Small intestine (tissue), 16 donors: ENCODE measurements at places on chromosomes 4 and X. TPM values are rescaled to one million over a fixed set of nuclear protein-coding genes. Genes with fewer than 3 reads are reported as not detected.

GRCh38 chr4:128871948-128872347 is 62.4 kb downstream of the JADE1 start:
- DNase-seq: no peak

- DNase-seq: peak; percentile 83
These were observed at the start of gene TMEM187 for GRCh38 chrX:153972368-153973126. TSS of gene TMEM187 (plus strand) at chrX:153972754. CDS start at chrX:153982063, 9,309 bp downstream.

DNA sequence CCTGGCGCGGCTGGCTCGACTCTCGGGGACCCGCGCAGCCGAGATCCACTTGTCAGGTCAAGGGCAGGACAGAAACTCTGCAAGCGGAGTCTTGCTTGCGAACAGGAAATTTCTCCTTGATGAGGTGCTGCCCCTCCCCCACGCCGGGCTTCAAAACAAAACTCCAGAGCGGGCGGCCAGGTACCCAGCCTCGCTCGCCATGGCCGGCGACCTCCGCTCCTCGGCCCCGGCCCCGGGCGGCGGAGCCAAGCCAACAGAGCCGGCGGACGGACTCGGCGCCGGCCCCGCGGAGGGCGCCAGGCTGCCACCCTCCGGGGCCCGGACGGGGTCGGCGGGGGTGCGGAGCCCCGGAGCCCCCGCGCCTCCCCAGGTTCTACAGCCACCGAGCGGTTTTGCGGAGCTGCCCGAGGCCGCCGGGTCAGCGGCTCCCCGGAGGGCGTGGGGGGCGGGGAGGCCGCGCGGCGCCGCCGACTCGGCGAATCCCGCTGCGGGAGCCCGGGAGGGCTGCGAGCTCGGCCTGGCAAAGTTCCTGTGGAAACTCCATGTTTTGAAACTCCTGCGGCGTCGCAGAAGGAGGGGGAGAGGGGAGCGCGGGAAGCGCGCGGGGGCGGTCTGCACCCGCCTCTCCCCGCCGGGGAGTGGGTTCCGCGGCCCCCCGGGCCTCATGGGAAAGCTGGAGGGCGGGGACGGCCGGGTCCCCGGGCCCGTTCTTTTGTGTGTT is 11.7 kb upstream of the BCOR start:
- no peak for DNase-seq

DNA sequence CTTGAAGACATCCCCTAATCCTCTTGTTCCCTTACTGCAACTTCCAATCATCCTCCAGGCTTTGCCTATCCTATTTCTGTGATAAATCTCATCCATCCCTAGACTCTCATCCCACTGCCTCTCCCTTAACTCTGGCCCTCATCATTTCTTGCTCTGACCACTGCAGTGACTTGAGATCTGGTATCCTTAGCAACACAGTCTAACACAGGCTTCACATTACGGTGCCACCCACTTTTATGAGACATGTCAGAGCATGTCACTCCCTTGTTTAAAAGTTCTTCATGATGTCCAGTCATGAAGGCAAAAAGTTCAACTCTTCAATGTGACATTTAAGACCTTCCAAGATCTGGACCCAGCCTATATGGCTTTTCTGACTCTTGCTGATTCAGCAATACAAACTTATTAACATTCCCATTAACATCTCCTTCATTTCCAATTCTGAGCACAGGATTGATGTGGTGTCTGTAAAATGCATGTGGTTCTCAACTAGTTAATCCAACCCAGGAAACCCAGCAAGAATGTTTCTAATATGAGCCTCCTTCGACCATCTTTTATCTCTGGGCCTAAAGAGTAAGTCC is 64.0 kb downstream of the OR13H1 start:
- no peak for DNase-seq

GRCh38 chr4:66294638-66295037 is 624.3 kb upstream of the EPHA5 start:
- DNase-seq: no peak

DNA sequence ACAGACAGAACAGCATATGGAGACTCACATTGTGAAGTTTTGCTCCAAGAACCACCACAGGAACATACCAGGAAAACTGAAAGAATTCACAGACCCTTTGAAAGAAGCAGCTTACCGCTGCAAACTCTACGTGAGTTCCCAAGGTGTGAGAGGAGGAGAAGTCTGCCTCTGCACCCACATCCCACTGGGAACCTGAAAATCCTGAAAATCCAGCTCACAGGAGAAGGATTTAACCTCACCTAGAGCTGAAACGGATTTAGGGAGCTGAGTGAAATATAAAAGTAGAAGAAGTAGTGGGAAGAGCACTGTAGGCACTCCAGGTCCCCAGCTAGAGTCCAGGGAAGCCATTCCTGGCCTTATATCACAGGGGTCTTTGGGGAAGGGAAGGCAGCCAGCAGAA is 80.0 kb downstream of the FHIP1A start:
- no peak for DNase-seq

DNA sequence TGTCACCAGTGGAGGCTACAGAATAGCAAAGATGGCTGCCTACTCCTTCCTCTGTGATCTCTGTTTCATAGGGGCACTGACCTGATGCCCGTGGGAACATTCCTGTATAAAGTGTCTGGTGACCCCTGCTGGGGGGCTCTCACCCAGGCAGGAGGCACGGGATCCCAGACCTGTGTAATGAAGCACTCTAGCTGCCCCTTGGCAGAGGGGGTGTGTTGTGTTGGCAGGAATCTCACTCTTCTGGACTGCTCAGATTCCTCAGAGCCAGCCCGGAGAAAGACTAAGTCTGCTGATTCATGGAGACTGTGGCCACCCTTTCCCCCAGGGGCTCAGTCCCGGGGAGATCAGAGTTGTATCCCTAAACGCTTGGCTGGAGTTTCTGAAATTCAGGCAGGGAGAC is 648.3 kb downstream of the SPRY1 start:
- no peak for DNase-seq

The SSX2 gene
- not detected for polyA plus RNA-seq

The NUP62CL gene
- polyA plus RNA-seq: 2.7 TPM

The RRH gene
- polyA plus RNA-seq: 0.15 TPM

The ABLIM2 gene
- polyA plus RNA-seq: 2.1 TPM

- no peak for DNase-seq
These were observed 10.7 kb upstream of the PPEF2 start for GRCh38 chr4:75912968-75913367.

DNA sequence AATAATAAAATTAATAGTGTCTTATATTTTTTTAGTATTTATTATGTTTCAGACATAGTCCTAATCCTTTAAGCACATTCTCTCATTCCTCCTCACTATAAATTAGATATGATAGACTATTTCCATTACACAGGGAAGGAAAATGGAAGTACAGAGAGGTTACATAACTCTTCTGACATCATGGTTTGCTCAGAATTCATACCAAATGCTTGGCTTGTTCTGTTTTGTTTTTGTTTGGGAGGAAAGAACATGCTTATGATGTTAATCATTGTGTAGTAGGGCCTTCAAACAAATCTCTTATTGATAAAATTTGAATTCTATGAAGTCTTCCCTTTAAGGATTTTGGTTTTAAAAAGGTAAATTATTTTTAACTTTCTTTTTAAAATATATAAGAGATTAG is 59.5 kb downstream of the RXFP1 start:
- no peak for DNase-seq

The ESX1 gene
- polyA plus RNA-seq: not detected

The RPL9 gene
- 2,952 TPM for polyA plus RNA-seq

- DNase-seq: no peak
These were observed 12.5 kb downstream of the RTL8B start for GRCh38 chrX:135009838-135010237.

The APOOL gene
- 7.7 TPM for polyA plus RNA-seq

The MAML3 gene
- polyA plus RNA-seq: 5.3 TPM

The HSFX2 gene
- polyA plus RNA-seq: 1.6 TPM

DNA sequence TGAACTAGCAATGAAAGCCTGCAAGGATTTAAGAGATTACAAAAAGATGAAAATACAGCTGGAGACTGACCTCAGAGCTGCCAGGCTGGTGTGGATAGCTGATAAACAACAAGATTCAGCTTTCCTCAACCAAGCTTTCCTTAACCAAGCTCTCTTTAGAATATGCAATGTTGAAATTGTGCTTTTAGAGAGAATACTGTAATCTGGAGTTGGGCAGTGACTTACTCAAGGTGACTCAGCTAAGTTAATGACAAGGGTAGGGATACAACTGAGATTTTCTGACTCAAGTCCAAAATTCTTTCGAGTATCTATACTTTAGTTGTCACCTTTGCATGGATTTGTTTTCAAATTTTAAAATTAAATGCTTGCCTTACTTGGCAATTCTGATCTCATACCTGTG is 98.0 kb downstream of the AMMECR1 start:
- no peak for DNase-seq

GRCh38 chrX:150049647-150050046 is 111.4 kb upstream of the EOLA2 start:
- DNase-seq: no peak

The PASD1 gene
- polyA plus RNA-seq: not detected

The ANOS1 gene
- polyA plus RNA-seq: not detected

DNA sequence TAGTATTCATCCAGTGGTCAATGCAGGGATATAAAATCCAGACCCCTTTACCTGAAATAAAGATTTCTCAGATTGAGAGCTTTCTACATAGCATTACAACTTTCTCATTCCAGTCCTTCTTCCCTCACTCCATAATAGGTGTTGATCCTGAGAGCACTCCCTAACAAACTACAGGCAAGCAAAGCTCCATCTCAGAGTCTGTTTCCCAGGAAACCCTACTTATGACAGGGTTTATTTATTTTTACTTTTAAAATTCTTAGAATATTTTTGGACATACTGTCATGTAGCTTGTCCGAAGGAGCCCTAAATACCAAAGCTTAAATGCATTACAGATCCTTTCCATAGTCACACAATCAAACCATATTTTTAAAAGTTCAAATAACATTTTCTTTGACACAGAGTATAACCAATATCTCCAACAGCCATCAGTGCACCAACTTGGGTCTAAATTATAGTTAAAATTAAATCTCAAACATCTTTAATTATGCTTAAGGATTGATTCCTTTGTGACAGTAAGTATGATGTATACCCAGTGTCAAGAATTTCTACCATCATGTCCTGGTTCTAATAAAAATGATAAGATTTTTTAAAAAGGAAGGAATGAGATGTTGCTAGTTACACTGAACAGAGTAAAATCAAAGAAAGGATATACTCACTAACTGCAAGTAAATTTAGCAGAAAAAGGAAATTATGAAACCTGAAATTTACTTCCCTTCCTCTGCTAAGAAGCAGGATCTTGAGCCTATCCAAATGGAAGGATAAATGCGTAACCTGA is 580.4 kb upstream of the ADGRL3 start:
- no peak for DNase-seq

The LRP2BP gene
- not detected for polyA plus RNA-seq

The FSTL5 gene
- 0.36 TPM for polyA plus RNA-seq

- no peak for DNase-seq
These were observed 90.2 kb downstream of the CPZ start for GRCh38 chr4:8682725-8683124.

The C4orf36 gene
- polyA plus RNA-seq: 4.0 TPM

The ZNF732 gene
- not detected for polyA plus RNA-seq

DNA sequence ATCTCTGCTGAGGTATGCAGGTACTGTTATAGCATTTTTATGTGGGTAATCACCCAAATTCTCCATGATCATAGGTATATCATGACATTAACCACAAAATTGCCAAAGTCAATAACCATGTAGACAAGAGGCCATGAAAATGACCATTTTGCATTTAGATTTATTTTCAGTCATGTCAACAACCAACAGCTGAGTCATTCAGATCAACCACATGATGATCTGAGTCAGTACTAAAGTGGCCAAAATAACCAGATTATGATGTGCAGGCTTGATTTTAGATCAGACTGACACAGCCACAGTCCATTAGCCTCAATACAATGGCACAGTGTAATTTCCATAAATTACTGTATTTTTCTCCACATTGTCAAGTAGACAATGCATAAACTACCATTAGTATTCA is 240.5 kb downstream of the GRIA3 start:
- DNase-seq: no peak
